ENCODE measurements at places on chromosomes 2 and 18.

DNA sequence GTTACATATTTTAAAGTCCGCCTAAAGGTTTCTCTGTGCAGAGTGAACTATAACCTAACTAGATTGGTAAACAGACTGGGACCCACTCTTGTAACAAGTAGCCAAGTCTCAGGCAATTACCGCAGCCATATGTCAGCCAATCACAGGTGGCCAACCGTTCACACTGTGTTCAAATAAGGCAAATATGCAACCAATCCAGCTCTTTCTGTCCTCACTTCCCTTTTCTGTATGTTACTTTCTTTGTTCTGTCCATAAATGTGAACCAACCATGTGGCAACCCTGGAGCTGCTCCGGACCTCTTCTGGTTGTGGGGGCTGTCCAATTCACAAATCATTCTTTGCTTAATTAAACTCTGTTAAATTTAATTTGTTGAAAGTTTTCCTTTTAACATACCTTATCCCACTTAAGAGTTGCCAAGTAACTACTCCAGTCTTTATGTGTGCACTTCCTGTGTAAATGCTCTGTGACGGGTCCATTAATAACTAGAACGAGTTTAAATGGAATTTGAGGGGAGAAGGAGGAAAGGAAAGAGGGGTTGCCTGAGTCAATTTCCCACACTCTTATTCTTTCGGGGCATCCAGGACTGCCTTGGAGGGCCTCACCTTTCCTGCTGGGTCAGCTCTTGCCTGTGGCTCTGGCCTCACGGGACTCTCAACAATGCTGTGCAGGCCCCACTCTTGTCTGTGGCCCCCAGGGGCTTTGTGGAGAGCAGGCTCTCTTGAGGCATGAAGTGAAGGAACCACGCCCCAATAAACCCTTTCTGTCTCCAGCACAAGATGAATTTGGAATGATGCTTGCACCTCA lies 6.6 kb upstream of the RPL37A start:
- DNase-seq, result peak; percentile 8

DNA sequence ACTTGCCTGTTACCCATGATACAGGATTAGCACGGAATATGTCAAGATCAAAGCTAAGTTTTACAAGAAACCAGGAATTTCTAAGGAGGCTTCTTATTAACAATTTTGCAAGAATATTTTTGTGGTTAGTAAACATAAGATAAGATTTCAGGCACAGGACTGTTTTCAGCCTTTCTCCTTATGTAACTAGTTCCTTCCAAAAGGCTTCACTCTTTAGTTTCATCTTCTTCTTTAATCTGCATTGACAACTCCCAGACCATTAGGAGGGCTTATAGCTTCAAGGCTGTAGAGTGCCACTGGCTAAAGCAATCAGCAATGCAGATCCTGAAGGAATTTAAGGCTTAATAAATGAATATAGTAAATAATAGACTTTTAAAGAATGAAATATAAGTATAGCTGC lies 29.3 kb downstream of the SLC14A1 start:
- DNase-seq, result no peak

GRCh38 chr2:112725545-112726457 lies 5.0 kb downstream of the NT5DC4 start:
- DNase-seq, result no peak

DNA sequence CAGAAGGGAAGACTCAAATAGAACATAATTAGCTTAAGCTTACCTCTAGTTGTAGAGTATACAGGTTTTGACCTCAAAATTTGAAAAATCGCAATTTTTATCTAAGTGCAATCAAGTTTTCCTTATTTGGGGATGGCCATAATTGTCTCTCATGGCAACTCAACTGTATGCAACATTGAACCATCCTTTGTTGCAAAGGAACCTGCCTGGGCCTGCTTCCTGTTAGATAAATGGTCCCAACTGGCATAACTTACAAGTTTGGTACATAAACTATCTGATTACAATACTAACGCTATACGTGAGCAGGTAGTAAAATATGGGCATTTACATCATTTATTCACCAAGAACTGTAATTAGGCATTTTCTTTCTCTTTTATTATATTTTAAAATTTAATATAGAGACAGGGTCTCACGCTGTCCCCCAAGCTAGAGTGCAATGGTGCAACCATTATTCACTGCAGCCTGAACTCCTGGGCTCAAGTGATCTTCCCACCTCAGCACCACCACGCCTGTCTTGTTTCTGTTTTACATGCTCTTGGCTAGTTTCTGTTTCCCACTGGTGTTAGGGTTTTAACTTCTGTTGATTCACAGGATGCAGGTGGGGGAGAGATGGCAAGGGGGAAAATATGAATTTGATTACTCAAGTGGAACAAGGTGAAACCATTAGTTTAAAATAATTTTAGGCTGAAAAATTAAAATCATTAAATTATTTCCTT lies 55.3 kb upstream of the B3GNT2 start:
- DNase-seq, result no peak

GRCh38 chr2:19574778-19575260 lies 216.4 kb upstream of the OSR1 start:
- DNase-seq, result peak; percentile 44

- DNase-seq, result no peak
Measured at GRCh38 chr2:24541621-24542020, 50.6 kb downstream of the NCOA1 start.

GRCh38 chr18:50119296-50119695 lies 75.7 kb downstream of the MYO5B start:
- DNase-seq, result no peak

GRCh38 chr2:11874861-11875260 lies 128.4 kb downstream of the LPIN1 start:
- no peak for DNase-seq

- no peak for DNase-seq
Measured at GRCh38 chr2:12416600-12416999, 300.1 kb upstream of the TRIB2 start.

GRCh38 chr2:29519338-29519925 lies 402.0 kb downstream of the ALK start:
- DNase-seq, result no peak

DNA sequence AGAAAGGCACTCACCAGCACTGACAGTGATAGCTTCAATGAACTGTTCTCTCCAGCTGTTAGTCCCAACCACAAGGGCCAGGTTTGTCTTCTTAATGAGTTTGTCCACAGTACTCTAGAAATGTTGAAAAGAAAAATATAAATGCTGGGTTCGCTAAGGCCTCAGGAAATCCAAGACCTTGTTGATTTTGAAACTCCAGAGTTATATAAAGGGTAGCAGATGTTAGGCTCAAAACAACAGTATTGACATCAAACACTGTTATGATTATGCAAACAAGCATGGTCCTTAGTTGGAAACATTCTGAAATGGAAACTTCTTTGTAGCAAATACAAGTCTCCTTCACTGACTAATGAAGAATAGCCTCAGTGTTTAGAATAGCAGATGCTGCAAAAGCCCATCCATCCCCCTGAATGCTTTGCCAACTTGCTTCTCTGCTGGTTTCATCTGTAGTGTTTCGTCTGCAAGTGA lies 291.1 kb downstream of the SLC8A1 start:
- peak; percentile 29 for DNase-seq
